ENCODE measurements at places on chromosomes 16 and 17.
A peak's percentile ranks its signal among the peaks of the same experiment; 100 is the strongest.

- DNase-seq, result no peak
Measured at GRCh38 chr17:15349119-15349518, 7.7 kb upstream of the TEKT3 start.

DNA sequence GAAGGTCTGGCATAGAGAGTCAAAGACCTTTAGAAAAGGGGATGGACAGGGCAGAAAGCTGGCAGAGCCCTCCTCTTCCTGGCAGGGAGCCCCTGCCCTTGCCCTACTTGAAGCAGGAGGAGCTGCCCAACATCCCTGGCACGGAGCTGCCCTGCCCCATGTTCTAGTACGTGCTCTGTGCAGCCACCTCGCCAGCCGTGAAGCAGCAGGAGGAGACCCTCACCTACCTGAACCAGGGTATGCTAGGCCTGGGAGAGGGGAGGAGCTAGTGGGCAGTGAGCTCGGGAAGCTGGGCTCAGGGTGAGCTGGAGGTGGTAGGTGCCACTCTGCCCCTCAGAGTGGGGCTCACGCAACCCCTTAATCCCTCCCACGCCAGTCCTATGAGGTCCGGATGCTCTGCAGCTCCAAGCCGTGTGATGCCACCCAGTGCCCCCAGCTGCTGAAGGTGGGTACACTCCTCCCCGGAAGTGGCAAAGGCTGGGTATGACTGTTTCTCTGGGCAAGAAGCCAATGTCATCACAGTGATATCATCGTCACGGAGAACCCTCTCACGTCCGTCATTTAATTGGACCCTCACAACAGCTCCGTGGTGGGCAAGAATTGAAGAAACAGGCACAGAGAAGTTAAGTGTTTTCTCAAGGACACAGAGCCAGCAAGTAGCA lies 12.7 kb upstream of the STAC2 start:
- DNase-seq, result peak; percentile 13

DNA sequence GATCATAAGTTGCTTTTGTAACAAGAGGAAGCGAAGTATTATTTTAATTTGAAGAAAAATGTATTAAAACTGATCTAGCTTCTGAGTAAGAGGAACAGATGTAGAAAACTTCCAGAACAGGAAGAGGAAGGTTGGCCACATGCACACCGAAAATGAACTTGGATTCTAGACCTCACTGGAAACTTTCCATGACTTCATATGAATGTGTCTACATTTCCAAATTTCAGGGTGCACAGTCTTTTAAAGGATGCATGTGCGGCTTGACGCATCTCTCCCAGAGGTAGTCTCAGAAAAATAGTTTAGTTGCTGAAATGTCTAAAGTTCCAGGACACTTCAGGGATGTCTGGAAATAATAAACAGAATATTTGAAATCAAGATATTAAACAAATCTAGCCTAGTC lies 275.1 kb upstream of the MYOCD start:
- no peak for DNase-seq

DNA sequence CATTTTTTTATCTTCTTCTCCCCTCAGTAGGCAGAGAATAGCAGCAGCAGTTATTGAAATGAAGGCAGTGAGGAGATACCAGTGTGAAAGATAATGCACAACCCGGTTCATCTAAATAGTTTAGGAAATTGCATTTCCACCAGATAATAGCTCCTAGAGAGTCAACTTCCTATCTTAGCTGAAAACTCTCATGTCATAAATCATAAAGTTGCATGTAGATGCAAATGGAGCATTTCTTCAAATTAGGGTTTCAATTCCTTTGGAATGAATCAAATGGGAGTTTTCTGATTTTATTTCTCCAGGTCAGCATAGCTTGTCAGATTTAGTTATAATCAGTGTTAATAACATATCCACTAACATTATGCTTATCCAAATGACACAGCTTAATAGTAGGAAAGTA lies 335.3 kb downstream of the CNTNAP4 start:
- DNase-seq, result no peak

- DNase-seq, result no peak
Measured at GRCh38 chr17:44935116-44935515, 12.5 kb downstream of the KIF18B start.

All from NCI-H2171 treated with DMSO at 0.1 percent for 48 hours (cell line).